ENCODE measurements at places on chromosomes 12 and 14.

- H3K4me1 ChIP-seq, result peaks cover 18% of the 10 kb centered on the region
- H3K36me3 ChIP-seq, result no peaks in the 10 kb centered on the region
- no peaks in the 10 kb centered on the region for H3K27me3 ChIP-seq
- no peak for DNase-seq
These were observed 170.3 kb downstream of the TTC7B start for GRCh38 chr14:90645842-90646443.

DNA sequence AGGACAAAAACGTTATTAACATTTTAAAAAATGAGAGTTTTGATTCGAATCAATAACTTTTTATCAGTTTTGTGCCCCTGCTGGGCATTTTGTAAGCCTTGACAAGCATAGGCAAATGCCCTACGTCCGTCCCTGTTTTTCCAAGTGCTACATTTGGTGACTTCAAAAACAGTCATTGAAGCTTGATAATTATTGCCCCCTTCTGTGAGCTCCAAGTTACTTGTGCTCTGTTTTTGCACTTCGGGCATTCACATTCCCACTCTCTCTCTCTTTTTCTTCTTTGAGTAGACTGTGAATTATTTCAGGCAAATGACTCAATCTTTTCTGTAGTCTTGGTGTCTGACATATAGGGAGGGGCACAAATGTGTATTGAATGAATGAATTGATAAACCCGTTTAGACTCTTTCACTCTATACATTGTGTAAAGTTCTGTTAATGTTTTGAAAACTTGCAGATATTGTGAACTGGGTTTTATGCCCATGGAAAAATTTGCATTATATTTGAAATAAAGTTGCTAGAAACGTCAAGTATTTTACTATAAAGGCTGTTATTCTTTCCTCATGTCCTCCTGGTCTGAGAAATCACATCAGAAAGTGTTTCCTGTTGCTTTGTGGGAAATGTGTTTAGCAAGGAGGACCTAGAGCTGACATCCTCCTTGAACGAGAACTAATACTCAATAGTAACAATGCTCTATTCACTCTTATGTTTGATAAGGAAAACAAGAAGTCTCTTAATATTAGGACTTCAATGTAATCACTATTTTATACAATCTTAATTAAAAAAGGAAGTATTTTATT lies 1.4 kb downstream of the APAF1 start:
- no peaks in the 10 kb centered on the region for H3K36me3 ChIP-seq
- DNase-seq, result no peak
- peaks cover 4% of the 10 kb centered on the region for H3K4me1 ChIP-seq
- peak overlapping the region; percentile 90 for H3K4me3 ChIP-seq

GRCh38 chr14:71078500-71078899 lies 171.2 kb downstream of the PCNX1 start:
- no peaks in the 10 kb centered on the region for H3K4me1 ChIP-seq
- H3K36me3 ChIP-seq, result no peaks in the 10 kb centered on the region
- no peak overlapping the region for H3K27ac ChIP-seq
- H3K27me3 ChIP-seq, result no peaks in the 10 kb centered on the region
- H3K4me3 ChIP-seq, result no peak overlapping the region
- DNase-seq, result no peak

GRCh38 chr14:34174973-34175372 lies 224.1 kb upstream of the EGLN3 start:
- DNase-seq, result no peak
- no peaks in the 10 kb centered on the region for H3K4me1 ChIP-seq
- H3K36me3 ChIP-seq, result no peaks in the 10 kb centered on the region
- H3K27me3 ChIP-seq, result no peaks in the 10 kb centered on the region

DNA sequence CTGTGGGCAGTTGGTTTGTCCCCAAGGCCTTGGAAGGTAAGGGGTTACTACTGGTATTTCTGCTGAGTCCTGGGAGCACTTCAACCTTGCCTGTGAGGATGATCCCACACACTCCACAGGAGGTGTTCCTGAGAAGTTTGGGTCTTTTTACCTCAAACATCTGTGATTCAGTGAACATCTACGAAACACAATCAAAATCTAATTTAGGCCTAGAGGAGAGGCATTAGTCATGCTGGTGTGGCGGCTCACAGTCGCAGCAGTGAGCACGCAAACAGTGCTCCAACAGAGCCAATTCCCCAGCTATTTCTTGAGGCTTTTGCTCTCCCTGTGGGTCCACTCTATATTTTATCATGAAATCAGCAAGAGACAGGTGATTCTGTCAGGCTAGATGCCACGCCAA lies 107.6 kb downstream of the APAF1 start:
- no peaks in the 10 kb centered on the region for H3K27me3 ChIP-seq
- no peak overlapping the region for H3K4me3 ChIP-seq
- DNase-seq, result no peak
- no peak overlapping the region for H3K27ac ChIP-seq
- no peaks in the 10 kb centered on the region for H3K4me1 ChIP-seq

DNA sequence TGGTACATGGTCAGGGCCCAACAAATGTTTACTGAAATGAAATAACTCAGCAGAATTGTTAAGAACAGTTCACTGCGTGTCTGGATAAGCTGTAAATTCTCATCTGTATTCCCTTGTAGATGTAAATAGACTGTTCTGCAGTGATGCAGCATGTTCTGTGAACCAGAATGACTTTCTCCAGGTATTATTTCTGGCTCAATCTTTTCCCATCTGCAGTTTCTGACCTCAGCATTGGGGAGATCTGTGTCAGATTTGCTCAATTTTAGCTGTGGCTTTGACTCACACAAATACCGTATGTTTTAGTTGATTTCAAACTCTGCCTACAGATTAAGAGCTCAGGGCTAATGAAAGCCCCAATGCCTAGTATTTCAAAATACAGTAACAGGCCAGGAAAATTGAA lies 49.2 kb upstream of the DICER1 start:
- no peak overlapping the region for H3K27ac ChIP-seq
- H3K4me3 ChIP-seq, result no peak overlapping the region
- no peaks in the 10 kb centered on the region for H3K36me3 ChIP-seq
- H3K27me3 ChIP-seq, result no peaks in the 10 kb centered on the region
- DNase-seq, result no peak
- H3K4me1 ChIP-seq, result no peaks in the 10 kb centered on the region

- H3K27me3 ChIP-seq, result no peaks in the 10 kb centered on the region
- no peak overlapping the region for H3K4me3 ChIP-seq
These were observed 816 bp upstream of the GDF11 start for GRCh38 chr12:55741931-55742680.

DNA sequence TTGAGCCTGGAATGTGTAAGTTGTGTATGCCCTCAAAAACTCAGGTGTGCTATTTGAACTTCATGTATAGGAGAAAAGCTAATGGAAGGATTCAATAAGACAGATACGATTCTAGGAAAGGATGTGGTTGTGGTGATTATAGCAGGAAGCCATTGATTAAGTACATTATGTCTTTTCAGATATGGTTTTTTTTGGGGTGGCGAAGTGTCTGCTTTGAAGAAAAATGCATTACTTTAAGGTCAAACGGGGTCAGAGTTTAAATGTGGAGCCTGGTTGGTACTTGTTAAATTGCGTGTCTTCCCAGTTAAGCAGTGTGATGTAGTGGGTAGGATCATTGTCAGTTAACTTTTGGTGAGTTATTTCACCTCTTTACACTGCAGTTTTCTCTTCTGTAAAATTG lies 13.0 kb upstream of the NUP107 start:
- H3K36me3 ChIP-seq, result no peaks in the 10 kb centered on the region
- H3K4me1 ChIP-seq, result no peaks in the 10 kb centered on the region
- no peak overlapping the region for H3K4me3 ChIP-seq
- H3K27ac ChIP-seq, result no peak overlapping the region
- no peaks in the 10 kb centered on the region for H3K27me3 ChIP-seq
- no peak for DNase-seq

DNA sequence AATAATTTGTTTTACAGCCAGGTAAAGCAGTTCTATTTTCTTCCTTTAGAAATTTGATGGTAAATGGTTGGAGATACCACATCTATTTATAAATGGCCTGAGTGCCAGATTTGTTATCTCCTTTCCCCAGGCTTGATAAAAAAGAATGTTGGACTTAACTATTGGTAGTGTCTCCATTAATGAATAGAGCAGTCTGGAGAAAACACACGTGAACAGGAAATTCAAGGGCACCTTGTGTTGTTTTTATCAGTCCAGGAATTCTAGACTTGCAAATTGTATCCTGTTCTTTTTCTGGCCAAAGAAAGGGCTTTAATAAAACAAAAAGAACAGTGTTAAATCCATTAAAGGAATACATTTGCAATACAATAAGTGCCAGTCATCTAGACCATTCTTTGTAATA lies 40.8 kb upstream of the BMAL2 start:
- H3K27ac ChIP-seq, result peak overlapping the region; percentile 64
- H3K4me1 ChIP-seq, result peaks cover 57% of the 10 kb centered on the region
- H3K36me3 ChIP-seq, result no peaks in the 10 kb centered on the region
- peak; percentile 33 for DNase-seq
- no peaks in the 10 kb centered on the region for H3K27me3 ChIP-seq

GRCh38 chr14:37583358-37584210 lies 11.5 kb downstream of the FOXA1 start:
- peak overlapping the region; percentile 51 for H3K4me3 ChIP-seq
- H3K27ac ChIP-seq, result no peak overlapping the region
- no peak for DNase-seq
- no peaks in the 10 kb centered on the region for H3K36me3 ChIP-seq

DNA sequence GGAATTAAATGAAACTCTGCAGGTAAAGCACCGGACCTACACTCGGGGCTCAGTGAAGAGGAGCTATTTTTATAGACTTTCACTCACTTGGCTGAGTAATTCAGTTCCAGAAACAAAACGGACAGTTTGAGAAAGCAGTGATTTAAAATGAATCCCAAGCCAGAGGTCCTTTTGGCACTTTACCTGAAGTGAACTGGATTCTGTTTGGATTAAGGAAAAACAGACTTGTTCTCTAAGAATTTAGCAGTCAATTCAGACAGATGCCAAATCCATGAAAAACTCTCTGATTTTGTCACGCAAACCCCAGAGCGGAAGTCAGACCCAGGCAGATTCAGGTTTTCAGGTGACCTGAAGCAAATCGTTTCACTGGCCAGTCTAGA lies 4.9 kb upstream of the VASH1 start:
- H3K4me3 ChIP-seq, result no peak overlapping the region
- DNase-seq, result no peak
- H3K27me3 ChIP-seq, result no peaks in the 10 kb centered on the region
- H3K27ac ChIP-seq, result no peak overlapping the region
- H3K4me1 ChIP-seq, result peaks cover 4% of the 10 kb centered on the region
- H3K36me3 ChIP-seq, result no peaks in the 10 kb centered on the region

GRCh38 chr12:69553628-69554248 lies 31.5 kb upstream of the CCT2 start:
- no peaks in the 10 kb centered on the region for H3K27me3 ChIP-seq
- H3K36me3 ChIP-seq, result no peaks in the 10 kb centered on the region
- DNase-seq, result peak; percentile 28
- H3K4me3 ChIP-seq, result no peak overlapping the region

- H3K4me3 ChIP-seq, result no peak overlapping the region
- H3K4me1 ChIP-seq, result no peaks in the 10 kb centered on the region
- DNase-seq, result no peak
- H3K27ac ChIP-seq, result no peak overlapping the region
- no peaks in the 10 kb centered on the region for H3K27me3 ChIP-seq
These were observed 128.2 kb downstream of the GRIP1 start for GRCh38 chr12:66550626-66551025.

DNA sequence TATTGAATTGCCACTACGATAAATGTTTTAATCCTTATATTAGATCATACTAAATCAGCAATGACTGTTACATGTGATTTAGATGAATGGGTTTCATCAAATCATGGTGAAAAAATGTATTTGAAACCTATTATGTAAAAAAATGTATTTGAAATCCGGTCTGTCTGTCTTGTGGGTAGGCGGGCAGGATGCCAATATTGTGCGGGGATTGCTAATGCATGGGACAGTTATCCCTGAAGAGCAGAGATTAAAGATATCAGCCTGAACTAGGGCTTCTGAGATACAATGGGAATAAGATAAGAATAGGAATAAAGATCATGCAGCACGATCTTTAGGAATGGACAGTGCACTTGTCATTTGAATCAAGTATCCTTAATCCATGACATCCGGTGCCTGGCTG lies 134.0 kb downstream of the PRKCH start:
- DNase-seq, result no peak
- no peaks in the 10 kb centered on the region for H3K27me3 ChIP-seq
- no peaks in the 10 kb centered on the region for H3K36me3 ChIP-seq
- no peak overlapping the region for H3K4me3 ChIP-seq
- no peaks in the 10 kb centered on the region for H3K4me1 ChIP-seq

DNA sequence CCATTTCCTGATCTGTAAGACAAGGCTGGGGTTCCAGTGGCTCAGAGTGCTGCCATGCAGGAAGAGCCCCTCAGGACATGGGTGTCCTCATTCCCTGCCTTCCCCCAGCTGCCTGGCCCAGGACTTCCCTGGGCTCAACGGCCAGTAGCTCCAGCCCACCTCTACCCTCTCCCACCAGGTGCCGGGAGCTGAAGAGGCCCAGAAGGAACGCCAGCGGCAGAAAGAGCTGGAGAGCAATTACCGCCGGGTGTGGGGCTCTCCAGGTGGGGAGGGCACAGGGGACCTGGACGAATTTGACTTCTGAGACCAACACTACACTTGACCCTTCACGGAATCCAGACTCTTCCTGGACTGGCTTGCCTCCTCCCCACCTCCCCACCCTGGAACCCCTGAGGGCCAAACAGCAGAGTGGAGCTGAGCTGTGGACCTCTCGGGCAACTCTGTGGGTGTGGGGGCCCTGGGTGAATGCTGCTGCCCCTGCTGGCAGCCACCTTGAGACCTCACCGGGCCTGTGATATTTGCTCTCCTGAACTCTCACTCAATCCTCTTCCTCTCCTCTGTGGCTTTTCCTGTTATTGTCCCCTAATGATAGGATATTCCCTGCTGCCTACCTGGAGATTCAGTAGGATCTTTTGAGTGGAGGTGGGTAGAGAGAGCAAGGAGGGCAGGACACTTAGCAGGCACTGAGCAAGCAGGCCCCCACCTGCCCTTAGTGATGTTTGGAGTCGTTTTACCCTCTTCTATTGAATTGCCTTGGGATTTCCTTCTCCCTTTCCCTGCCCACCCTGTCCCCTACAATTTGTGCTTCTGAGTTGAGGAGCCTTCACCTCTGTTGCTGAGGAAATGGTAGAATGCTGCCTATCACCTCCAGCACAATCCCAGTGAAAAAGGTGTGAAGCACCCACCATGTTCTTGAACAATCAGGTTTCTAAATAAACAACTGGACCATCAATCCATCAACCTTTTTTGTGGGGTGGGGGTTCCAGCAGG lies 17.6 kb downstream of the AGAP2 start:
- H3K27me3 ChIP-seq, result no peaks in the 10 kb centered on the region
- no peaks in the 10 kb centered on the region for H3K4me1 ChIP-seq
- no peak overlapping the region for H3K4me3 ChIP-seq
- H3K27ac ChIP-seq, result no peak overlapping the region

DNA sequence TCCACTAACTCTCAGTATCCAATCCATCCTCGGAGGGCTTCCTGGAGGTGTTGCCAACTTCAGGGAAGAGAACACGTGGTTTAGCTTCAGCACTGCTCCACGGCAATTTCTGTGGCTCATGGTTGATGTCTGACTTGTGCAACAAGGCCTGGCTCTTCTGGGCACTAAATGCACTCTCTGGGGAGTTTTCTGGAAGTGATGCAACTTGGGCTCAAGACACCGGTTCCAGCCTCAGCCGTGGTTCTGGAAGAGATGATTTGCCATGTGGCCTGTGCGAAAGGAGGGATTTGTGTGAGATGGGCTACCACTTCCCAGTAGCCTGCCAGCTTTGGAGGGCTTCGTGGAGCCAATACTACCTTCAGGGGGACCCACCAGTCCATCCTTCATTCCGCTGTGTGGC lies 118.6 kb upstream of the RTL1 start:
- H3K27ac ChIP-seq, result no peak overlapping the region
- no peaks in the 10 kb centered on the region for H3K36me3 ChIP-seq
- no peaks in the 10 kb centered on the region for H3K27me3 ChIP-seq
- H3K4me3 ChIP-seq, result no peak overlapping the region
